Right renal cortex interstitium (tissue), 3 donors: ENCODE measurements at places on chromosomes 11 and 22.

DNA sequence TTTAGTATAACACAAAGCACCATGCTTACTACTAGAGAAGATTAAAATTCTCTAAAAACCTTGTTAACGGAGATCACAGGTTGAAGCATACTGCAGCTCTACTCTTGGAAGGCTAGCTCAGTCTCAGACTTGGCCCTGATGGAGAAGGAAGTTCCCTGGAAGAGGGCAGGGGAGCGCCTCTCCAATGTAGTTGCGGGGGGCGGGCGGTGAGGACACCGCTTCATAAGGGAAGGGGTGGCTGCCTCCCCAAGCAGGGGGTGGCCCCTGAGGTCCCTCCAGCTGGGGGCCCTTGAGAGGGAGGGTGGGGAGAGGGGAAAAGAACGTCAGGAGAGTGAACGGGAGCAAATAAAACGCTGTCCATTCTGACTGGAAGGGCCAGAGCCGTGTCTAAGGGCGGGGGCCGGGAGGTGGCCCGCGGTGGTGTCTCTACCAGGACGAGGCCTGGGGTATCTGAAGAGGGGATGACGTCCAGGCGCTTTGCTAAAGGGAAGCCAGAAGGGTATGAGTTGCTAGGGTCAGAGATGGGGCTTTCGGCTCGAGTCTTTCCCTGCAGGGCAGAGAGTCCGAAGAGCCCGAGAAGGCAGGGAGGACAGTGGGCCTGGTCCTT lies 553 bp upstream of the USP47 start:
- DNase-seq = no peak

DNA sequence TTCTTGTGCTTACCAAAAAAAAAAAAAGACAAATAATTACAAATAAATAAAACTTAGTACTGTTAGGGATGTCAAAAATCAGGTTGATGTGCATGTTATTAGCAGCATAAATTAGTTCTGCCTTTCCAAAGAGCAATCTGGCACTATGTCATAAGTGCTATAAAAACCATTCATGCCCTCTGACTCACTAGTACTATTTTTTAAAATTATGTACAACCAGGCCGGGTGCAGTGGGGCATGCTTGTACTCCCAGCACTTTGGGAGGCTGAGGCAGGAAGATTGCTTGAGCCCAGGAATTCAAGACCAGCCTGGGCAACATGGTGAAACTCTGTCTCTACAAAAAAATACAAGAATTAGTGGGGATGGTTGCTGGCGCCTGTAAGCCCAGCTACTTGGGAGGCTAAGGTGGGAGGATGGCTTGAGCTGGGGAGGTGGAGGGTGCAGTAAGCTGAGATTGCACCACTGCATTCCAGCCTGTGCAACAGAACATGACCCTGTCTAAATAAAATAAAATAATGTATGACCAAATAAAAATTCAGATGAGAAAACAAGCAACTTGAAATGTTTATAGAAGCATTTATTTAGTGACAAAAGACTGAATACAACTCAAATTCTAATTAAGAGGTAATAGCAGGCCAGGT lies 25.3 kb downstream of the UEVLD start:
- no peak for DNase-seq

DNA sequence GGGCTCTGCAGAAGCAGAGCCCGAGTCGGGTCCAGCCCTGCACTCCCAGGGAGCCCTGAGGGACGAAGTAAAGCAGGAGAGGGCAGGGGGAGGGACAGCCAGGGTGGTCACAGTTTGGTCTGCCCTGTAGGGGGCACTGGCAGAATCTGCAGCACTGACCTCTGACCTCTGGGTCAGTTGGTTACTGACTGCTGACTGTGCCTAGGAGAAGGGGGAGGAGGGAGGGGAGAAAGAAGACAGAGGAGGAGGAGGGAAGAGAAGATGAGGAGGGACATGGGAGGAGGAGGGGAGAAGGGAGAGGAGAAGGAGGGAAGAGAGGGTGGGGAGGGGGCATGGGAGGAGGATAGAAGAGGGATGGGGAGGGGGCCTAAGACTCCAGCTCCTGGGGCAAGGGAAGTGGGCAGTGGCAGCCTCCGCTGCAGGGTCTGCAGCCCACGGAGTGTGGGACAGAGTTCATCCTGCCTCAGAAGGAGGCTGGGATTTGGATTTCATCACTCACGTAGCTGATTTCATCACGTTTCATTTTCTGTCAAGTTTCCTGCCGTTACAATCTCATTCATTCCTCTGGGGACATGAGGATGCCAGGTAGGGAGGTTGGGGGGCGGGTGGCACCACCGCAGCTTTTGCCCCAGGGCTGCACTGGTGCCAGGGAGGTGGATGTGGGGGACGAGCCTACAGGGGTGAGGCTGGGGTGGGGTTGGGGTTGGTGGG lies 55.2 kb downstream of the FLRT1 start:
- DNase-seq = no peak

DNA sequence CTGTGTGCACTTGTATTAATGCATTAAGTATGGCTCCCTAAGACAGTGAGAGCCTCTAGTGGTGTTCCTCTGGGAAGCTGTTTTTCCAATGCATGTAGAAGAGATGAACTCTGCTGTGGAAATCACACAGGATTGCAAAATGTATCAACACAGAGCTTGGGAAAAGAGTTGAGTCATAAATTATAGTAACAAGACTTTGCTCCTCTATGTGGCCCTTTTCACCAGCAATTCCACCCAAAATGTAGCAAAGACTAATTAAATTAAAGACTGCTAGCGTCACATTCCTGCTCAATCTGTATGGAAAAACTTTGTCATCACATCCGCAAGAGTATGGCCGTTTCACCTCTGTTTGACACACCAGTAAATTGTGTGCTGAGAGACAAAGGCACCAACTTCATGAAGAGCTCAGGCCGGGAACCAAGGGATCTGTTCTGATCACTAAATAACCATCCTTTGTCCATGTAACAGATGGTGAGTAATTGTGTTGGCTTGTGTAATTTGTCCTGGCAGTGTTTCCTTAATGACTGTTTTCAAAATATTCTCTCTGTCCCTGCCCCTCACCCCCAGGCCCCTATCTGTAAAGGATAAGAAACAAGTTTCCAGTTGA lies 209.2 kb upstream of the SORL1-AS1 start:
- no peak for DNase-seq

DNA sequence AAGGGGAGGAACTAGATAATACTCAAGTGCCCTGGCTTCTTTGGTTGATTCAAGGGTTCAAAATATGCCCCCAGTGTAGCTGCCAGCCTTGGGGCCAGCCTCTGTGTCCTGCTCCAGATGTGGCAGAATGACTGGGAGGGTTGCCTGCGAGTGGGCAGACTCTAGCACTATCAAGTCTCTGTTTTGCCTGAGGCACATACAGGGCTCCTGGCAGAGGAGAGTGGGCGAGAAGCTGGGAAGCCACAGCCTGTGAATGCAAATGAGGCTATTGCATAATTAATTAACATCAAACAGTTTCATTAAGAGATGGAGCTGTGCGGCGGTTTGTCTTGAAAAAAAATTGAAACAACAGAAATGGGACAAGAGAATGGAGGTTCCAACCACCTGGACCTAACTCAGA lies 50.8 kb downstream of the BUD13 start:
- no peak for DNase-seq
